ENCODE measurements at places on chromosomes 2 and 18. TPM values are rescaled to one million over a fixed set of nuclear protein-coding genes. Genes with fewer than 3 reads are reported as not detected.

GPBAR1 gene
- not detected for total RNA-seq

ST8SIA5 gene
- 0.09 TPM for total RNA-seq

TBR1 gene
- not detected for total RNA-seq

NXPH2 gene
- not detected for total RNA-seq

IL1RL1 gene
- 0.17 TPM for total RNA-seq

ANKRD29 gene
- 4.2 TPM for total RNA-seq

CHRNG gene
- total RNA-seq: not detected

PFN4 gene
- 0.23 TPM for total RNA-seq

BOLL gene
- total RNA-seq: not detected

SCTR gene
- total RNA-seq: not detected

OTX1 gene
- total RNA-seq: 0.34 TPM

UGT1A5 gene
- not detected for total RNA-seq

NEU2 gene
- not detected for total RNA-seq

HNRNPA3 gene
- total RNA-seq: 83.4 TPM

LONRF2 gene
- not detected for total RNA-seq

SNED1 gene
- total RNA-seq: 23.4 TPM

SMC6 gene
- total RNA-seq: 30.0 TPM

UGT1A4 gene
- total RNA-seq: not detected

CBLN2 gene
- total RNA-seq: not detected

SH3RF3 gene
- total RNA-seq: 13.5 TPM

CHRND gene
- not detected for total RNA-seq

PLCL1 gene
- 0.51 TPM for total RNA-seq

AQP12B gene
- total RNA-seq: not detected

ACVR1C gene
- 0.17 TPM for total RNA-seq

IKZF2 gene
- total RNA-seq: 0.68 TPM

FAM110C gene
- total RNA-seq: 0.28 TPM

DIS3L2 gene
- total RNA-seq: 19.6 TPM

SERPINB3 gene
- total RNA-seq: 0.17 TPM

BBS5 gene
- 3.2 TPM for total RNA-seq

RGPD8 gene
- total RNA-seq: 10.5 TPM

PLEKHH2 gene
- 0.14 TPM for total RNA-seq

IL37 gene
- not detected for total RNA-seq

PRSS56 gene
- total RNA-seq: not detected

IRS1 gene
- 0.23 TPM for total RNA-seq

ARID5A gene
- 11.4 TPM for total RNA-seq

PLGLB2 gene
- total RNA-seq: 0.65 TPM

ANKRD30BL gene
- not detected for total RNA-seq

LYG1 gene
- 0.28 TPM for total RNA-seq

SRD5A2 gene
- total RNA-seq: not detected

TEKT4 gene
- total RNA-seq: not detected

QPCT gene
- total RNA-seq: 4.0 TPM

IL1RN gene
- total RNA-seq: not detected

MARCO gene
- not detected for total RNA-seq

NRP2 gene
- total RNA-seq: 165 TPM

GLB1L gene
- 6.5 TPM for total RNA-seq

ALLC gene
- not detected for total RNA-seq

DSEL gene
- total RNA-seq: 9.2 TPM

LIMS1 gene
- 430 TPM for total RNA-seq

ST8SIA3 gene
- not detected for total RNA-seq

Measured in dermis blood vessel endothelial cell (primary cell).